ENCODE measurements at places on chromosomes 16 and 17. TPM values are rescaled to one million over a fixed set of nuclear protein-coding genes. Genes with fewer than 3 reads are reported as not detected.

The TP53TG3C gene
- not detected for total RNA-seq

The KLHL10 gene
- total RNA-seq = not detected

The SPNS3 gene
- 3.4 TPM for total RNA-seq

The ASPA gene
- total RNA-seq = not detected

The TPSAB1 gene
- total RNA-seq = not detected

The LRRC46 gene
- 0.43 TPM for total RNA-seq

The KRTAP9-2 gene
- total RNA-seq = not detected

The AFMID gene
- total RNA-seq = 0.65 TPM

The FBXW10 gene
- not detected for total RNA-seq

The KRTAP1-1 gene
- not detected for total RNA-seq

The CFAP52 gene
- total RNA-seq = not detected

The BAIAP2 gene
- total RNA-seq = 9.1 TPM

The PRPSAP2 gene
- 23.8 TPM for total RNA-seq

The CTRL gene
- total RNA-seq = 18.6 TPM
